Kidney (tissue), 22 donors: ENCODE measurements at places on chromosomes 13 and 19. TPM values are rescaled to one million over a fixed set of nuclear protein-coding genes. Genes with fewer than 3 reads are reported as not detected.
A peak's percentile ranks its signal among the peaks of the same experiment; 100 is the strongest.

GRCh38 chr13:59312776-59313175, 851.0 kb downstream of the DIAPH3 start:
- no peaks in the 10 kb centered on the region for H3K4me1 ChIP-seq
- H3K27me3 ChIP-seq = no peaks in the 10 kb centered on the region
- no peak overlapping the region for H3K27ac ChIP-seq
- no peaks in the 10 kb centered on the region for H3K36me3 ChIP-seq

- H3K27ac ChIP-seq = no peak overlapping the region
- no peaks in the 10 kb centered on the region for H3K4me1 ChIP-seq
- no peak for DNase-seq
- no peaks in the 10 kb centered on the region for H3K36me3 ChIP-seq
These were observed 21.5 kb upstream of the ARHGEF7 start for GRCh38 chr13:111093634-111094033.

DNA sequence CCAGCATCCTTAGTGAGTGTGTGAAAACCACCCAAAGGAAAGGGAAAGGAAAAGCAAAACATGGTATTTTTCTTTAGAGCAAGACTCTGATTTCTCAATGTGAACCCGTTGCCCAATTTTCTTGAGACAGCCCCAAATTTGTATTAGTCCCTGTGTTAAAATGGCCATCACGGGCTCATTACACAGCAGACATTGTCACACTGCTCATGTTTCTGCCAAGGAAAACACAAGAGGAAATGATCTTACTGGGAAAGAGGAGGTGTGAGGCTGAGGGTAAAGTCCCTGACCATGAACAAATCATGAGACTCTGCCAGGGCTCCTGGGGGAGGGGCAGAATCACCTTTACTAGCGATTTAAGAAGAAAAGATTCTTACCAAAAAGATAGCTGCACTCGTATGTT, 54.4 kb downstream of the FAM124A start:
- H3K27me3 ChIP-seq = no peaks in the 10 kb centered on the region
- no peak overlapping the region for H3K4me3 ChIP-seq
- H3K27ac ChIP-seq = no peak overlapping the region
- DNase-seq = no peak

DNA sequence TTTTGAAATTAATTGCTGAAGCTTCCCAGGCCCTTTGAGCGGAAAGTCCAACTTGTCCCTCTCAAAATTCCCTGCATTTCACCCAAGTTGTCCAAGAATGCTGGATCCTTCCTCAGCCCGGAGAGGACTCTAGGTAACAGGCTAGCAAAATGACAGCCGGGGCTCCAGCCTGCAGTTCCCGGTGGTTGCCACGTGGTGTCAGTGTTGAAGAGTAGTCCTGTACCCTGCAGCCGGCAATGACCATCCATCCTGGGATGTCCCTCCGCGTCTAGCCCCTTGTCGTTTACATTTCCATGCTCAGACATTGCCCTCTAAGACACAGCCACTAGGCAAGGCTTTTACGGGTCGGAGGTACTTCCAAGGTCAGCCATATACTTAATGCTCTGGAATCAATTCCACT, 31.4 kb upstream of the MTIF3 start:
- no peaks in the 10 kb centered on the region for H3K4me1 ChIP-seq
- H3K27ac ChIP-seq = no peak overlapping the region
- no peaks in the 10 kb centered on the region for H3K27me3 ChIP-seq
- H3K4me3 ChIP-seq = no peak overlapping the region
- no peaks in the 10 kb centered on the region for H3K36me3 ChIP-seq
- peak; percentile 45 for DNase-seq

- H3K4me1 ChIP-seq = no peaks in the 10 kb centered on the region
- no peak overlapping the region for H3K27ac ChIP-seq
- H3K4me3 ChIP-seq = no peak overlapping the region
These were observed 141.3 kb downstream of the ZAR1L start for GRCh38 chr13:32173881-32174280.

DNA sequence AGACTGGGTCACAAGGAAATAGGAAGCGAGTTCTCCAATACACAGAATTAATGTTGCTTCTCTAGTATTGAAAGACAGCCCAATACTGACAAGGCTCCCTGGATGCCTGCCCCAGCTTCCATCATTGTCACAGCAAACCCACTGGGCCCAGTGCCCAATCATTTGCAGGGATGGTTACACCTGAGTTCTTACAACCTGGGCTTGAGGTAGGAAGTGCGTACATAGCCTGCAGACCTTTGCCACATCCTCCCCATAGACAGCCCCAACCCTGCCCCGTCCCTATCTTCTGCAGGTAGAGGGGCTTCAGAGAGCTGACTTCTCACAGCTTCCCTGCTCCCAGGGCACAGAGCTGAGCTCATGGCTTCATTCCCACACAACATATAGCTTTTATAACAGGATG, 108.1 kb upstream of the UBL3 start:
- no peaks in the 10 kb centered on the region for H3K27me3 ChIP-seq
- no peak overlapping the region for H3K27ac ChIP-seq
- no peaks in the 10 kb centered on the region for H3K4me1 ChIP-seq
- no peak for DNase-seq

- no peaks in the 10 kb centered on the region for H3K4me1 ChIP-seq
- H3K4me3 ChIP-seq = no peak overlapping the region
- no peak for DNase-seq
- H3K36me3 ChIP-seq = no peaks in the 10 kb centered on the region
These were observed 177.4 kb upstream of the OBI1 start for GRCh38 chr13:78836238-78836784.

- peak; percentile 70 for DNase-seq
- H3K27ac ChIP-seq = peak overlapping the region; percentile 83
- no peaks in the 10 kb centered on the region for H3K27me3 ChIP-seq
- peak overlapping the region; percentile 51 for H3K4me3 ChIP-seq
These were observed 1.2 kb downstream of the PLEKHA4 start for GRCh38 chr19:48867123-48867745.

DNA sequence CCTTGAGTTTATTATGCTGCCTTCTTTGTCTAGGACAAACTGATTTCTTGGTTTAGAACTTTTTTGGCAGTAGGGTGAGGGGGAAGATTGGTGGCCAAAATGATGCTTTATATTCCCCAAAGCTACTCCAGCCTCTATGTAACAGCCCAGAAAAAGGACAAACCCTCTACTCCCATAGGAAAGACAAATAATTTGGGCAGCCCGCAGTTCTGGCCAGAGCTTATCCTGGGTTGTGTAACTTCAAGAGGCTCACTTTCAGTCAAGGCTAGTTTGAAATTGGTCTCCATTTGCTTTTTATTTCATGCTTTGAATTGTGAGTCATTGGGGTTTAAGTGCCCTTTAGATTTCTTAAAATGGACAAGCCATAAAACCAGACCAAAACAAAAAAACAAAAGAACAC, 142.3 kb downstream of the OLFM4 start:
- no peaks in the 10 kb centered on the region for H3K36me3 ChIP-seq
- no peak overlapping the region for H3K4me3 ChIP-seq
- no peaks in the 10 kb centered on the region for H3K4me1 ChIP-seq
- no peak overlapping the region for H3K27ac ChIP-seq

- no peak overlapping the region for H3K4me3 ChIP-seq
- no peaks in the 10 kb centered on the region for H3K36me3 ChIP-seq
- DNase-seq = peak; percentile 22
These were observed 104.7 kb downstream of the DCLK1 start for GRCh38 chr13:36026531-36026930.

- H3K36me3 ChIP-seq = no peaks in the 10 kb centered on the region
- H3K27me3 ChIP-seq = no peaks in the 10 kb centered on the region
- peak overlapping the region; percentile 32 for H3K27ac ChIP-seq
- DNase-seq = no peak
- peaks cover 31% of the 10 kb centered on the region for H3K4me1 ChIP-seq
- no peak overlapping the region for H3K4me3 ChIP-seq
These were observed 79.4 kb downstream of the FOXO1 start for GRCh38 chr13:40586886-40587565.

- no peaks in the 10 kb centered on the region for H3K4me1 ChIP-seq
- peak overlapping the region; percentile 23 for H3K27ac ChIP-seq
- H3K4me3 ChIP-seq = no peak overlapping the region
- DNase-seq = peak; percentile 28
- H3K36me3 ChIP-seq = peaks cover 2% of the 10 kb centered on the region
- H3K27me3 ChIP-seq = no peaks in the 10 kb centered on the region
These were observed 7.7 kb downstream of the N4BP2L2 start for GRCh38 chr13:32530841-32531253.

DNA sequence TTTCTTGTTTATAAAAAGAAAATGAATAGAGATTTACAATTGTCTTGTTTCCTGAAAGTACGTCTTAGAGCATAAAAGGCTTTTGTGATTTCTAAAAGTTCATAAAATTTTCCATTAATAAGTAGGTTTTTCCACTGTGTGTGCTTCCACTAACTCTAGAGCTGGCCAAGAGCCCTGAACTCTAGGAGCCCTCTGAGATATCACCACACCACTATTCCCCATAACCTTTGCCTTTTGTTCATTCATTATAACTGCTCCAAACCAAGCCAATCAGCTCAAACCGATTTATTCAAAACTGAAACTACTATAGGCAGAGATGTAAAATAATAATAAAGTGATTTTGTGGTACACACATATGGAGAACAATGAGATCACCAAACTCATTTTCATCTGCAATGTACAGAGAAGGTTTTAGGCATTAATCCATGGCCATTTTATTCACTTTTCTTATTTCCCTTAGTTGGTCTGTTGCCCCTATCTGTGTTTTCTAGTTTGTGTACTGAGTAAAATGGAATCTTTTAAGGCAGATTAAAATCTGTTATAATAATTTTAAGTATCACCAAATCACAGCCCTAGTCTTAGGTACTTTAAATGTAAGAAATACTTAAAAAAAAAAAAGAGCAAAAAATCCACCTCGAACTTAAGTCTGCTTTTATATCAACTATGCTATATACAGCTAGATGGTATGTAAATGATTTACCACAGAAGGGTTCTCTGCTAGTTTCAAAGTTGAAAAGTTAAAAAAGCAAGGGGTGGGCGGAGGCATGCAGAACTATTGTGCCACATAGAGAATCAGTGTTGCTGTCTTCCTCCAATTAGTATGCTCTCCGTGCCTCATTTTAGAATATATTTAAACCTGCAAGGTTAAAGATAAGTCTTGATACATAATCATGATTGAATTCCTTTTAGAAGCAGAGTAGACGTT, 311.3 kb downstream of the KLF12 start:
- no peaks in the 10 kb centered on the region for H3K27me3 ChIP-seq
- H3K4me1 ChIP-seq = no peaks in the 10 kb centered on the region
- no peak overlapping the region for H3K27ac ChIP-seq
- no peak overlapping the region for H3K4me3 ChIP-seq
- H3K36me3 ChIP-seq = no peaks in the 10 kb centered on the region

- no peaks in the 10 kb centered on the region for H3K36me3 ChIP-seq
- no peak for DNase-seq
- H3K27me3 ChIP-seq = no peaks in the 10 kb centered on the region
- no peak overlapping the region for H3K4me3 ChIP-seq
These were observed 494.9 kb downstream of the GPC6 start for GRCh38 chr13:93721483-93721882.

GRCh38 chr19:13058951-13059660, 43.6 kb downstream of the LYL1 start:
- no peak for DNase-seq
- no peaks in the 10 kb centered on the region for H3K36me3 ChIP-seq
- H3K4me1 ChIP-seq = no peaks in the 10 kb centered on the region
- peaks cover 6% of the 10 kb centered on the region for H3K27me3 ChIP-seq
- H3K4me3 ChIP-seq = no peak overlapping the region

DNA sequence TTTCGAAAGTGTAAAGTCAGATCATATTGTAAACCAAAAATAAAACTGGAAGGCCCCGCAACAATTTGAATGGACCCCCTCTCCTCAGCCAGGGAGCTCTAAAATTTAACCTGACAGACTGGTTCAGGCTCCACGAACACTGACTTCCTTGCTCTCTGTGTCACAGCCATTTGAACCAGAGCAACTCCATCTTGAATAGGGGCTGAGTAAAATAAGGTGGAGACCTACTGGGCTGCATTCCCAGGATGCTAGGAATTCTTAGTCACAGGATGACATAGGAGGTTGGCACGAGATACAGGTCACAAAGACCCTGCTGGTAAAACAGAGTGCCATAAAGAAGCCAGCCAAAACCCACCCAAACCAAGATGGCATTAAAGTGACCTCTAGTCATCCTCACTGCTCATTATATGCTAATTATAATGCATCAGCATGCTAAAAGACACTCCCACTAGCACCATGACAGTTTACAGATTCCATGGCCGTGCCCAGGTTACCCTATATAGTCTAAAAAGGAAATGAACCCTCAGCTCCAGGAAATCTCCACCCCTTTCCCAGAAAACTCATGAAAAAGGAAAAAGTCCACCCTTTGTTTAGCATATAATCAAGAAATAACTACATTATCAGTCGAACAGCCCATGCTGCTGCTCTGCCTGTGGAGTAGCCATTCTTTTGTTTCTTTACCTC, 43.1 kb downstream of the RFXAP start:
- H3K4me1 ChIP-seq = no peaks in the 10 kb centered on the region
- H3K27ac ChIP-seq = no peak overlapping the region
- H3K27me3 ChIP-seq = no peaks in the 10 kb centered on the region

GRCh38 chr19:40465025-40465556, 454 bp downstream of the BLVRB start:
- no peaks in the 10 kb centered on the region for H3K36me3 ChIP-seq
- H3K27ac ChIP-seq = peak overlapping the region; percentile 97

DNA sequence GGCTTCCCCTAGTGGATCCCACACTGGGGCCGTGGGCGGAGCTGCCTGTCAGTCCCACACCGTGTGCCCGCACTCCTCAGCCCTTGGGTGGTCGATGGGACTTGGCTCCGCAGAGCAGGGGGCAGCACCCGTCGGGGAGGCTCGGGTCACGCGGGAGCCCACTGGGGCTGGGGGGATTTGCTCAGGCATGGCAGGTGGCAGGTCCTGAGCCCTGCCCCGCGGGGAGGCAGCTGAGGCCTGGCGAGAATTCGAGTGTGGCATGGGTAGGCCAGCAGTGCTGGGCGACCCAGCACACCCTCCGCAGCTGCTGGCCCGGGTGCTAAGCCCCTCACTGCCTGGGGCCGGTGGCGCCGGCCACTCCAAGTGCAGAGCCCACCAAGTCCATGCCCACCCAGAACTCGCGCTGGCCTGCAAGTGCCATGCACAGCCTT, 481.7 kb upstream of the PRR20A start:
- DNase-seq = peak; percentile 13
- no peaks in the 10 kb centered on the region for H3K36me3 ChIP-seq
- H3K4me1 ChIP-seq = no peaks in the 10 kb centered on the region
- no peak overlapping the region for H3K4me3 ChIP-seq

GRCh38 chr19:45972947-45973540, 621 bp downstream of the NOVA2 start:
- H3K4me1 ChIP-seq = no peaks in the 10 kb centered on the region
- no peak for DNase-seq
- no peak overlapping the region for H3K4me3 ChIP-seq
- peaks cover 25% of the 10 kb centered on the region for H3K27me3 ChIP-seq

- H3K27me3 ChIP-seq = no peaks in the 10 kb centered on the region
- no peaks in the 10 kb centered on the region for H3K4me1 ChIP-seq
- no peak overlapping the region for H3K4me3 ChIP-seq
- H3K27ac ChIP-seq = no peak overlapping the region
- DNase-seq = no peak
These were observed 352.4 kb downstream of the SPRY2 start for GRCh38 chr13:79988573-79988972.

Gene IER2
- 73.9 TPM for total RNA-seq

Gene LONP1
- 67.1 TPM for total RNA-seq

Gene IGSF23
- not detected for total RNA-seq

Gene PALM3
- total RNA-seq = 19.4 TPM

Gene MAMSTR
- 2.2 TPM for total RNA-seq

Gene CEACAM7
- 0.16 TPM for total RNA-seq

Gene ADAMTS10
- total RNA-seq = 48.8 TPM

Gene LILRB4
- total RNA-seq = 9.9 TPM

Gene FXYD7
- 0.94 TPM for total RNA-seq

Gene SERPINE3
- total RNA-seq = not detected

Gene RGS9BP
- total RNA-seq = 0.72 TPM

Gene NEK5
- 1.2 TPM for total RNA-seq

Gene SWSAP1
- total RNA-seq = 4.1 TPM

Gene IRS2
- total RNA-seq = 12.9 TPM

Gene TTYH1
- 1.5 TPM for total RNA-seq

Gene GIPC3
- total RNA-seq = 2.1 TPM
